ENCODE measurements at places on chromosomes 3 and 15.

DNA sequence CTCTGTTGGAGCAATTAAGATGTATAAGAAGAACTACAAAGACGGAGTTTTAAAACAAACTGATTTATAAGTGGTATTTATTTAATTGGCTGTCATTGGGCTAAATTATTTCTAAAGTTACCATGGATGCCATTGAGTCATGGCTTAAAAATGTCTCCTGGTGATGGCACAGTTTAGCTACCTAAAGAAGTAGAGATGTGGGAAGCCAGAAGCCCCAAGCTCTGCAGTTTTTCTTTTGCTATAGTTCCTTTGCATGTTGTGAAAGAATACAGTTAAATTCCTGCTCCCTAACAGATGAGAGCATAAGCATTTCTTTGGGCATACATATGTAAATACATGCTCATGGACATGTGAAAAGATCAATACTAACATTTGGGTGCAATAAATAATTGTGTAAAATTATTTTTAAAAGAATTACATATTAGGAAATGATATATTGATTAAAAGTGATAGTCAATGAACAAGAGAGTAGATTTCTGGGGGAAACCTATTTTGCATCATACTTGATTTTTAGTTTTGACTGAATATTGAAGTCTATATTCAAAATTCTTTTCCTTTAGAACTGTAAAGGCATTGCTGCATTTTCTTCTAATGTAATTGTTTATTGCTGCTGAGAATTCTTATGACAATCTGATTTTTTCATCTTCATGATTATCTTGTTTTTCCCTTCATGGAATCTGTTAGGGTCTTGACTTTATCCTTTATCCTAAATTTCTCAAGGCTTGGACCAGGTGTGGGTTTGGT lies 2.1 kb downstream of the OPA1 start:
- peak; percentile 21 for DNase-seq

- DNase-seq, result no peak
Observed at GRCh38 chr15:92614791-92615785, 40.5 kb downstream of the FAM174B start.

- no peak for DNase-seq
Observed at GRCh38 chr15:74808840-74809229, 3.8 kb upstream of the LMAN1L start.

GRCh38 chr15:58383876-58384275 lies 47.9 kb upstream of the LIPC start:
- no peak for DNase-seq

DNA sequence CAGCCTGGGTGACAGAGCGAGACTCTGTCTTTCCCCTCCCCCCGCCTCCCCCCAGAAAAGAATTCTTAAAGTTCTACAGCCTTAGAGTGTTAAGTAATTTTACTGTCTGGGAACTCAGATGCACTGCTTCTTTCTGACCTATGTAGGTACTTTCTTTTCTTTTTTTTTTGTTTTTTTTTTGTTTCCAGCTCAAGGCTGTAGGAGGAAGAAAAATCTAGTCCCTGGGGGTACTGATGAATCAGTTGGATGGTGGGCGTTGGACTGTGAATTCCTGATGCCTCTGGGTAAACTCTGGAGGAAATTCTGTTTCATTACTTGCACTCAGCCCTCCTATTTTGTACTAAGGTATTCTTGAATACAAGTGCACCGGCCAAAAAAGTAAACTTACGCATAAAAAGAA lies 10.8 kb downstream of the GHRL start:
- DNase-seq, result peak; percentile 16

- peak; percentile 56 for DNase-seq
Observed at GRCh38 chr3:119681279-119681678, 4.1 kb upstream of the COX17 start.

GRCh38 chr3:129441215-129441614 lies 1.2 kb downstream of the IFT122 start:
- no peak for DNase-seq

- no peak for DNase-seq
Observed at GRCh38 chr3:47581422-47581821, 2.8 kb upstream of the CSPG5 start.

DNA sequence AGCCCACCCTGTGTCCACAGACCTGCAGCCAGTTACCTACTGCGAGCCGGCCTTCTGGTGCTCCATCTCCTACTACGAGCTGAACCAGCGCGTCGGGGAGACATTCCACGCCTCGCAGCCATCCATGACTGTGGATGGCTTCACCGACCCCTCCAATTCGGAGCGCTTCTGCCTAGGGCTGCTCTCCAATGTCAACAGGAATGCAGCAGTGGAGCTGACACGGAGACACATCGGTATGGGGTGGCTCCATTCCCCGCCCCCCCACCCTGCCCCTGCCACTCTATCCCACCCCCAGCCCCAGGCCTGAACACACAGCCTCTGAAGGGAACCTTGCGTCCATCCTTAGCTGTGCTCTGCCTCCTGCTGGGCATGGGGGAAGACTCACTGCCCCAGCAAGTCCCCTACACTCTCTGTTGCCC lies 73.2 kb downstream of the AAGAB start:
- DNase-seq, result no peak
